ENCODE measurements at places on chromosomes 3 and 15.
A peak's percentile ranks its signal among the peaks of the same experiment; 100 is the strongest.

DNA sequence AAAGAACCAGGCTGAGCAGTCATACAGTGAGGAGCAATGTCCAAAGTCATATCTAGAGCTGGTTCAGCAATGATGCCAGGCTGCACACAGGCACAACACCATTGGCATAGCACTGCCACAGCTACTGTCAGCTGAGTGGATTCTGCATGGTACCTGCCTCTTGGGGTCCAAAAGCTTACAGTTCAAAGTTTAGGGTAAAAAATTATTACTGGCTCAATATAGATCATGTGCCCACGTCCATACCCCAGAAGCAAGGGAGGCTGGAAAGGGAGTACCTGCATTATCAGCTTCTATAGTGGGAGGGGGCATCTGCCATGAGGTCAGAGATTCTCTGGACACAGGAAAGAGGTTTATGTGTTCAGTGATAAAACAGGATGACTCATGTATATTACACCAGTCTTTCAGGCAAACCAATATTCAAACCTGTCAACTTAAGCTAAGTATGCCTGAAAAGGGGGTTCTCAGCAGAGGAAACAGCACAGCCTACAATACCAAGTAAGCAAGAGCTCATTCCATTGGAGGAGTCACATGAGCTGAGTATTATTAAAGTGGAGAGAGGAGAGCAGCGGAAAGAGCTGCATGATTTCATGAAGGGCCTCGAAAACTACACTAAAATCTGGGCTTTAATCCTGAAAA lies 99.0 kb downstream of the ANO10 start:
- DNase-seq = no peak

DNA sequence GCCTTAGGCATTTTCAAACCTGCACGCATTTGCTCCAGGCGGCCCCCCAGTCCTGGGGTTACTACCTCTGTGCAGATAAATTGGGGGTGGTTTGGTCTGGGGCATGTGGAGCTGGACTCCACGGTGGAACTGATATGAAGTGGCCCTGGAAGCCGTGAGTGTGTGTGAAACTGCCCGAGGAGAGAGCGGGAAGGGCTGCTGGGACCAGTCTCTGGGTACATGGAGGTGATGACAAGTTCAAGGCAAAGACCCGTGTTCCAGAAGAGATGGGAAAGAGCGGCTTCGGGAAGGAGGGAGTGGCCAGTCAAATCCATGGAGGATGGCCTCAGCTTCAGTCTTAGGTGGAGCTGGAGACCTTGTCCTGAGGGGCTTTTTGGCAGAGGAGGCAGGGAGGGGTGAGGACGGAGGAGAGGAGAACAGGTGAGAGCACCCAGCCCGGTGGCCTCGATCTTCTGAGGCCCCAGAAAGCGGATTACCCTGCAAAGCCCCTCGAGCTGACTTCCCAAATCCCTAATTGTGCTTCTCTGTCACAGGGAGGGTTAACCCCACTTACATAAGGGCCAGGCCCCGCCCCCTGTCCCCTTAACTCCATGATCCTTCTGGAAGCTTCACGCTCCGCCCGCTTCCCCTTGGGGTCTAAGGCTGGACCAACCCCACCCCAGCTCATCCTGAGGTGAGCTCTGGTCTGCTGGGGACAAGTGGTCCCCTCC lies 1.9 kb upstream of the NR2E3 start:
- DNase-seq = no peak

DNA sequence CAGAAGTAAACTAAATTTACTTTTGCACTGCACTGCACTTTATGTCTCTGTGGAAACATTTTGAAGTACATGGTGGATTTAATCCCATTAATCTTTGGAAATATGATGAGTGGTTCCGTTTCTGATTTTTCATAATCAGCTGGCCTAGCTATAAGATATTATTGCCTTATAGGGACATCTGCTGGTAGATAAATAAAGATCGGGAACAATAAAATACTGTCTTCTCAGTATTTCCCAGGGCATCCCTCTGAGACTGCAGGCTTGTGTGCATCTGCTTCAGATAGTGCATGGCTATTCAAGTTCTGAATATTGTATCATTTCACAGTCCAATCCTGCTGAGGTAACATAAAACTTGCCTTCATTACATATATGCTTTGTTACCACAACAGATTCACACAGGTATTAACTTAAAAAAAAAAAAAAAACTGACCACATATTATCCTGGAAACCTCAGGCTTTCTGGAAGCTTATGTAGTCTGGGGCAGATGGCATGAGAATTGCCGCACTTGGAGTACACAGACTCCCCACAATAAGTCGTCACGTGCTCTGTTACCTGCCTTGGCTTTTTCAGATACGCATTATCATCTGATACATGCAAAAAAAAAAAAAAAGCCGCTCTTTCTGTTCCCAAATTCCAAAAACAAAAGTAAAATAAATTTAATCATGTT lies 330.8 kb upstream of the AGTR1 start:
- peak; percentile 5 for DNase-seq

DNA sequence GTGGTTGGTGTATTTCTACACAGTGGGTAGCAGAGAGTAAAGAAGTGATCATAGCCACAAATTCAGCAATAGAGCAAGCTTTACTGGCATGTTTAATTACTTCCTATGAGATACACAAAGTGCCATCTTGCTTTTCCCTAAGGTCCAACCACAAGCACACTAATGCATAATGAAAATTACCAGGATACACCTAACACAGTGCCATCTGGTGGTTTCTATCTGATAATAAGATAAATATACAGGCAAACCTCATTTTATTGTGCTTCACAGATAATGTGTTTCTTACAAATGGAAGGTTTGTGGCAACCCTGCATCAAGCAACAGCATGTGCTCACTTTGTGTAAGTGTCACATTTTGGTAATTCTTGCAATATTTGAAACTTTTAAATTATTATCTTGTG lies 223.0 kb downstream of the NSUN3 start:
- DNase-seq = peak; percentile 36

DNA sequence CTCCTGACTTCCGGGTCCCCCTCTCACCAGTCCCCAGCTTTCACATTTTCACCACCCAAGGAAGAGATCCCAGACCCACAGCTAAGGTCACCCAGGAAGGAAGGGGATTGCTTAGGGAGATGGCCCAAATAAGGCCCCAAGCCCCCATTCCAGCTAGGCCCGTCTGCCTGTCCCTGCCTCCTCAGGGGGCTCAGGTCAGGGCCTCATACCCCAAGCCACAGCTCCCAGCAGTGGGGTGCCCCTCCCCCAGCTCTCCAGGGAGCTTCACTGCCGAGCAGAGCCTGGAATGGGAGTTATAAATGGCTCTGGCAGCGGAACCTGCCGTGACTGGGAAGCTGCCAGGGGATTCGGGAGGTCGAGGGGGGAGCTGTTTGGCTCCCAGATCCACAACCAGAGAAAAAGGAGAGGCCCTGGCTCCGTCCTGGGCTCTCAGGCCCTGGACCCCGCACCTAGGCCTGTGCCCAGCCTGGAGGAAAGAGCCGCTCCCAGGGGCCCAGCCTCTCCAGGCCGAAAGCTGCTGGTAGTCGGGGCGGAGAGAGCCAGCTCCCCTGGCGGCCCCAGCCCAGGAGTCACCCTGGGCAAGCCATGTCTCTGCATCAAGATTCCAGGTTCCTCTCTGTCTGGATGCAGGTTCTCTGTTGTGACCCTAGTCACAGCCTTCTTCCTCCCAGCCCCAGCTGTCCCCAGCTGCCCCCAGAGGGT lies 550 bp downstream of the CCDC9B start:
- peak; percentile 90 for DNase-seq

DNA sequence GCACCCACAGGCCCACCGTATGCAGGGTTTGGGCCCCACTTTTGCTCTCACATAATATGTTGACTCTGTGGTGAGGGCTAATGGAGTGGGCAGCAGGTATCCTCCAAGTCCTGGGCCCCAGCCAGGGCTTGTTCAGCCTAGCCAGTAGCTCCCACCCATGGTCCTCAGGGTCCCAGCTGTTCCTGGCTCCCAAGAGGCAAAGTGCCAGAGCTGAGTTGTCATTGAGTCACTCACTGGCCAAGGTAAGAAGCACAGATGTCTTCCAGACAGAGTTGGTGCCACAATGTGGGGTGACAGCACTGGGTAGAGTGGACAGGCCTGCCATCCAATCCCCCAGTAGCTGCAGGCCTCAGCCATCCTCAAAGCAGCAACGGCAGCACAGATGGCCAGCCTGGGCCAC lies 4.3 kb downstream of the SHF start:
- DNase-seq = no peak

DNA sequence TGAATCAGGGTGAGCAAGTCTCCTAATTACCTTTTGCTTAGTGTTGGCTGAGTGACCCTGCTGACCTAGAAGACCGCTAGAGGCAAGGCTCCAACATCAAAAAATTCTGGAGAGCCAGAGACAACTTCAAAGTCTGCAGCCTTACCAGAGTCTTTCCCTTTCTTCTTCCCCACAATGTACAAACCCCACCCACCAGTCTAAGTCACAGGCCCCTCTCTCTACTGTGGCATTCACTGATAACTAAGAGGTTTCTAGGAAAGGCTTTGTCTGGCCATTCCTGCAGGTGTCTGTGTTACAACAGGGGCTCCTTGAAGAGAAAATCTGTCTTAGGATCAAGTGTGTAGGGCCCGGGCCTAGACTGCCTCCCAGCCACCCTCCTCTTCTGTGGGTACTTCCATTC lies 525 bp downstream of the MYH15 start:
- no peak for DNase-seq

GRCh38 chr3:143121241-143122088 lies 1.9 kb downstream of the CHST2 start:
- DNase-seq = peak; percentile 82

DNA sequence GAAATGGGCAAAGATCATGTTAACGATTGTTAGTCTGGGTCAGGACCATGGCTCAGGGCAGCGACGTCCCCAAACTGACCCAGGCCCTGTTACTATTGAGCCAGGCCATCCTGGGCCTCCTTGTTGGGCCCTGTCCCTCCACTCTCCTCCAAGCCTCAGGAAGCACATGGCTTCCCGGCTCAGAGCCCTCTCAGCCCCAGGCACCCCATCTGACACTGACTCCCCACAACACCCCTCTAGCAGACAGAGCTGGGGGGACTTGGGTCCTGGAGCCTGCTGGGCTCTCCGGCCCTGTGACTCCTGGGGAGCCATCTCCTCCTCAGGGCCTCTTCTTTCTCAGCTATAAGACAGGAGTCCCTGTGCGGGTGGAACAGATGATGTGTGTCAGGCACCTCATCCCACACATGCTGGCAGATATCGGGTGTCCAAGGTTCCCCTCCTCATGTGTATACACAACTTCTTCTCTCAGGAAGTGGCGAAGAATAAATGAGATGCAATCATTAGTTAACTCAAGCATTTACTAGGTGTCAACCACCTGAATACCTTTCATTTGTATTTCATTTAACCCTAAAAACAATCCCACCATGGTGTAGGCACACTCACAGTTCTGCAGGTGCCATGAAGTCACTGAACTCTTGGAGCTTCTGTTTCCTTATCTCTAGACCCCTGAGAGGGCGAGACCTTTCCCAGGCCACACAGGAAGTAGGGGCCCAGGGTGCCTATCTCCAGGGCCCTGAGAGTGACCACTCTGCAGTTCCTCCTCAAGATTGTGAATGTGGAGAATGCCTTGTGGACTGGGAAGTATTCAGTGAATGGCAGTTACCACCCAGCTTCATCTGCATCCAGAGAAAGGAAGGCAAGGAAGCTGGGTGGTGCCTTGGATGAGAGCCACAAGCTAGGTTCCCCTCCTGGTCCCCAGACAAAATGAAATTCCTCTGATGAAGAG lies 282.5 kb upstream of the TLE3 start:
- DNase-seq = no peak

- no peak for DNase-seq
Observed at GRCh38 chr15:67145312-67145610, 79.9 kb downstream of the SMAD3 start.

DNA sequence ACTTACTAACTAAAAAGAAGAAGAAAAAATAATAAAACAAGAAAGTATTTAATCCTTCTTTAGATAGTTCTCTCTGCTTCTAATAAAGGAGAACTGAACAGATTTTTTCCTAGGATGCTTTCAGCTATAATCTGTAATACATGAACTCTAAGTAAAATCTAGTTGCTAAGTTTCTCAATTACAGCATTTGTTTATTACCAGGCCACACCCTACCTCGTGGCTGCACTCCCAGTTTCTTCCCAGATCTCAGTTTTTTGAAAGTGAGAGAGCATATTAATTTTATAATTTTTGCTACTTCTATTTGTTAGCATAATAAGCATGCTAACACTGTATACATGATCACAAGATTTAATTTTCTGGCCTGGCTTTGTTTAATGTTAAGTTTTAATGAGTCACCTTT lies 258.3 kb downstream of the IL5RA start:
- DNase-seq = no peak

DNA sequence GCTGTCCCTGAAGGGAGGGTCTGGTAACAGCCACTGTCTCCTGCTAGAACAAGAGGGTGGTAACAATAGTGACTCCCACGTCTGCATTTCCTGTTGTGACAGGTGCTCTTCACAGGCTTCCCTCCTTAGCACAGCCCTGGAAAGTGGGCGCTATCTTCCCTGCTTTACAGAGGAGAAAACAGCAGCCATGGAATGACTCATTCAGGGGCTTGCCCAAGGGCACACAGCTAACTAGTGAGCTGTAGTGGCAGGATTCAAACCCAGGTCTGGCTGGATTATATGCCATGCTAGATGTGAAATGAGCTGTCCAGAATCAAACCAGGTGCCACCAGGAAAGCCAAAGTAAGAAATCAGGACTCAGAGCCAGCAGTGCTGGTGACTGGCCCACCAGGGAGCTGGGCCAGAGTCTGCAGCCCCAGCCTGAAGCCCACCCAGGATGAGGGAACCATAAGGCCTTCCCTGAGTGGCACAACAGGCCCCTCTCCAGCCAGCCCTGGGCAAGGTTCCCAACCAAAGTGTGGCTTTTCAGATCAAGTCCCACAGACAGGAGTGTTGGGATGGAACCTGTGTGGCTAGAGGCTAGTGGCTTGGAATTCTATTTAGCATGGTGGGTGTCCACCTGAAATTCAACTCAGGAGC lies 102.4 kb downstream of the ETFA start:
- DNase-seq = no peak

DNA sequence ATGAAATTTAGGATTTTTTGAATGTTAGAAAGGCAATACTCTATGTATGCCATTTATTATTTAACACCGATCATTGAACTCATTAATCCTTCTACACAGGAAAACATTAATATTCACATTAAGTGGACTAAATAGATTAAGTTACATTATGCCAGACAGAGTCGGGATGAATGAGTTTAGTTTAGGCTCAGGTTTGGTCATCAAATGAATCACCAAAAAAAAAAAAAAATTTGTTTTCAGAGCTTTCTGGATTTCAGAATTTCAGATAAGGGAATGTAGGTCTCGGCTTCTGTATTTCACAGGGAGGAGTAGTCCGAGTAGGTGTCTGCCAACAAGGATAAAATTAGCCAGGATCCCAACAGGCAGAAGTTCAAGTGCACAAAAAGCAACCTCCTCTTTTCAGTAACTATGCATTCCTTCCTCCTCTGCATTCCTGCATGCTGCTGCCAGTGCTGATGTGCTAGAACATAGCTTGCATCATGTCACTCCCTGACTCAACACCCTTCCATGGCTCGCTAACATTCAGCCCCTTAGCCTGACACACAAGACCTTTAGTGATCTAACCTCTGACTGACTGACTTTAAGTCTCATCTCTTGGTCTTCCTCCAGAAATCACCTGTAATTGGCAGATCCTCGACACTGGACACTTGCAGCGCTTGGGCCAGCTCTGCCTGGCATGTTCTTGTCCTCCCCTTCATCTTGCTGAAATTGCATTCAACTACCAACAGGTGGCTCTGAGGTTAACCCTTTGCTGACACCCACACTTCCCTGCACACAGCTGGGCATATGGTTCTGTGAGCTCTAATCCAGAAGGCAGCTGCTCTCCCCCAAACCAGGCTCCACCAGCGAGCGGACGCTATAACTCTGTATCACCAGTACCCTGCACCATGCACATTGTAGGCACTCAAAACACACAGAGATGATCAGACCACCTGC lies 145.4 kb upstream of the PROK2 start:
- peak; percentile 50 for DNase-seq

GRCh38 chr15:91422797-91423196 lies 322.7 kb downstream of the SV2B start:
- no peak for DNase-seq

All from astrocyte of the hippocampus (primary cell).